NT2/D1 (cell line): ENCODE measurements at places on chromosomes 12 and 14.

GRCh38 chr12:21775133-21775820, 771 bp upstream of the KCNJ8 start:
- DNase-seq = no peak

DNA sequence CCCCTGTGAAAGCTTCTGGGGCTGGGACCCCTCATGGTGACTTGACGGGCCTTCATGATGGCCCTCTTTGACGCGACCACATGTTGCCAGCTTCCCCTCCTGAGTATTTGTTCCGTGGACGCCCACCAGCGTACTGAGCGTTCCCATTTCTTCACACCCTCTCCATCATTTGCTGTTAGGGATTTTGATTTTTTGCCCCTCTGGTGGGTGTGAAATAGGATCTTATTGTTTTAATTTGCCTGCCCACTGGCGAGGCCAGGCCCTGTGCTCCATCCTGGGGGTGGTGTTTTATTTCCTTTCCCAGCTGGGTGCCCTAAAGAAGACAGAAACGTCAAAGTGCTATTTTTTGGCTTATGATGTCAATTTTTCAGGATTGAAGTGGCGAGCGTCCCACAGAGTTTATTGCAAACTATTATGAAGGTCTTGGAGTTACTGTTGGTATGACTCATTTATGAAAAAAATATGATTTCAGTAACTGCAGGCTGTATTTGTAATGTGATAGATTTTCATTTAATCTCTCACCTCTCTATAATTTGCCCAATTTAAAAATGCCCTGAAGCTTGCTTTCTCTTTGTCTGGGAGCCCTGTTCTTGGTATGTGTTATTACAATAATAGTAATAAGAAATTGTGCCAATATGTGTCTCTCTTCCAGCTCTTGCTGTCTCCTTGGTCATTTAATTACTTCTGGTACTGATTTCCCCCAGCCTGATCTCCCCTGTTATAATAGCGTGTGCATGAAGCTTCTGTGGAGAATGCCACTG, 99.6 kb downstream of the SLC25A47 start:
- DNase-seq = no peak

DNA sequence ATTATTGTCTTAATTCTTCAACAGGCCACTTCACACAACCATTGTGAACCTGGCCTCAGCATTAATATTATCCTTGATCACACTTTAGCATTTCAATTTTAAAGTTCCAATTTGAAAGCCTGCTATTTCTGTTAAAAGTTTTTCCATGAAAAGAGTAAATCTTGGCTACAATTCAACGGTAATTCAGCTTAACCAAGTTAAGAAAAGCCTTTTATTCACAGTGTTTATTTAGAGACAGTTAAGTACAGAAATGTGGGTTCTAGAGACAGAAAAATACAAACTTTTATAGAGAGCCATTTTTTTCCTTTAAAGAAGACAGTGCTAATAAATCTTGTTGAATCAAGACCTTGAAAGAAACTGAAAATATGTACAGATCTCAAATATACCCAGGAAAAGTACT, 103.9 kb downstream of the NPAS3 start:
- DNase-seq = no peak

DNA sequence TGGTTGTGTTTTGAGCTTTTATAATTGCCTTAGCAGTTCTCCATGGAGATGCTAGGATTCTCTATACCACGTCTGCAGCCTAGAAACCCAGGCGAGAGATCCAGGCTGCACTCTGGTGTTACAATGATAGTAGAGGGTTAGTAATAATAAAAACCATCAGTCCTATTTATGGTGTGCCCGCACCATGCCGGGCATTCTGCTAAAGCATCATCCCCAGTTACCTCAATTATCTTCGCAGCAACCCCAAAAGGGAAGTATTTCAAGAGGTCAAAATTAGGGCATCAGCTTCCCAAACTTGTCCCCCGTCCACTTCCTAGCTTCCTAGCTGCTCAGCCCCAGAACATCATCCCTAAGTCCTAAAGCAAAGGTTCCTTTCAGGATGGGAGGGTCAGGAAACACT, 3.2 kb downstream of the SYNE3 start:
- DNase-seq = no peak

DNA sequence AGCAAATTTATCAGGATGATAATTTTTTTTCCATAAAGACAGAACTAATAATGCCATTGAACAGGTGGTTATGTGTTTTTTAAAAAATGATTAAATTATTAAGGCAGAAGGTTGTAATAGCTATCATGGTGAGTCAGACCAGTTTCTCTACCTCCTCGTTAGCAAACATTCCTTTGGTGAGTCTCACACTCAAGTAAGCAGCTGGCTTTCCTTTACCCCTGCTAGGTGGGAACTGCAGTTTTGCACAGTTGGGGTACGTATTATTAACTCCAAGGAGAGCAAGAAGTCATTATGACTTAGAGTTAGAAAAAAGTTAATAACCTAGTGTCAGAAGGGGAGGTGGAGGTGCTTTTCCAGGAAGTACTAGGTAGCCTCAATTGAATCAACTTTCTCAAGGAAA, 165.3 kb downstream of the SNAPC1 start:
- DNase-seq = no peak

GRCh38 chr12:62210422-62210821, 49.8 kb upstream of the USP15 start:
- DNase-seq = no peak

GRCh38 chr12:388541-389141, 479 bp downstream of the KDM5A start:
- peak; percentile 27 for DNase-seq

DNA sequence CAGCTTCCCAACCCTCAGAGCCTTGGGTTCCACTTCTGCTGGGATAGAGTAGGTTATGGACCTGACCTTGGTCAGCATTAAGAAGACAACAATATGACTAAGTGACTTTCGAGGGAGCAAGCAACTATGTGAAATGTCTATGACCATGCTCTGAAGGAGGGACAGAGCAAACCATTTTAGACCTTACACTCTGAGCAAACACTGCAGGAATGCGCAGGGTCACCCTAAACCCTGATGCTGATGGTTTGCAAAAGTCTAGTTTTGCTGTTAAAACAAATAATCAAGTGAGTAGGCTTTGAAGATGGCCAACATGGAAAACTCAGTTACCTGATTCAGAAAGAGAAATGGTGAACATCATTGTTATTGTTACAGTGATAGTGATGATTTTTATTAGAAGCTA, 8.7 kb downstream of the ZCCHC8 start:
- DNase-seq = no peak

DNA sequence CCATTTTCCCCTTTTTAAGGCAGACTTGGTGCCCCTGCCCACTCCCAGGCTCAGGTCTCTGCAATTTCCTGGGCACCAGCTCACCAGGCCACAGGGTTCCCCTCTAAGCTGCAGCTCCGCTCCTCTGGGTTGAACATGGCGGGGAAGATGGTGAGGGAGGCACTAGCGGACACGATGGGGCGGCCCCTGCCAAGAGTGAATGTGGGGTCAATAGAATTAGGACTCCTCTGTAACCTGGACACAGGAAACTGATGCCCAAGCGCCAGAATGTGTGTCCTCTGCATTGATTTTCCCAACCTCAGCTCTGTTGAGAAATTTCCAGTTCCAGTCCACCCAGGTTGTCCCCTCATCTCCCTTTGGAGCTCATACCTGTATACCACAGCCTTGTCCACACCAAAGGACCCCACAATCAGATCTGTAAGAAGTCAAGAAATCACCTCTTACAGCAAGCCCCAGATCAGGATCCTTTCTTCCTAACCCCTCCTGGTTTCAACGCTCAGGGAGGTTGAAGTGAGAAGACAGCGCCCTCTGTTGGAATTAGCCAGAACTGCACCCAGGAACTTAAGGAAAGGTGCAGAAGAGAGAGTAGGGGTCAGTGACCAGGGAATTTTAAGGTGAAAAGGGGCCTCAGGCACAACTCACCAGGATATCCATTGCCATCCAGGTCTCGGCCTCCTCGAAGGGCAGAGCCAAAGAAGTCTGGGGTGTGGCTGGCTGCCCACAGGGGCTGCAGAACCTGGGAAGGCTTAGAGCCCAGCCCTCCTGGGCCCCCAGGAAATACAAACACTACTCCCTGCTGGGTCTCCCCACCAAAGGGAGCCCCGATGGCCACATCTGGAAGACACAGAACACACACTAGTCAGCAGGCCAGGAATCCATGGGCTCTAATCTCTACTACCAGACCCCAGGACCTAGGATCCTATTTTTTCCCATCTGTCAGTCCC, 14.7 kb downstream of the ITGA5 start:
- DNase-seq = peak; percentile 71

- no peak for DNase-seq
These were observed 48.5 kb downstream of the CHST11 start for GRCh38 chr12:104505095-104505818.

DNA sequence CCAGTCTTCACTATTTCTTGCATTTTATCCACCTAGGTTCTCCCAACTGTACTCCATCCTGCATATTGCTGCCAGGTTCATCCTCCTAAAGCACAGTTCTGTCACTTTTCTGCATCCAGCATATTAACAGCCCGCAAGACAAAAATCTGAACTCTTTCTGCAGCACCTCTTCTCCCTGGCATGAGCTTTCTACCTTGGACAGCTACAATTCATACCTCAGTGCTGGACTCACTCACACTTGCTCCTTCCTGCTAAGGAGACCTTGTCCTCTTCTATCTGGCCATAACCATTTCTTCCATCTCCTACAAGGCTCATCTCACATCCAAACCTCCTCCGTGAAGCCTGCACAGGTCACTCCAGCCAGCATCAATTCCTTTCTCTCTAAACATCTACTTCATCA, 170.1 kb upstream of the GRIP1 start:
- no peak for DNase-seq

- DNase-seq = no peak
These were observed 28.2 kb downstream of the TBK1 start for GRCh38 chr12:64480148-64480547.
